ENCODE measurements at places on chromosomes 2 and 18.

GRCh38 chr18:35508746-35509338 lies 11.1 kb upstream of the INO80C start:
- DNase-seq = no peak

- no peak for DNase-seq
These were observed 270.9 kb downstream of the TWIST2 start for GRCh38 chr2:239118675-239119211.

- DNase-seq = no peak
These were observed 282.5 kb downstream of the SLC8A1 start for GRCh38 chr2:40169430-40169829.

- DNase-seq = no peak
These were observed 26.6 kb downstream of the ZSWIM2 start for GRCh38 chr2:186822323-186822722.

DNA sequence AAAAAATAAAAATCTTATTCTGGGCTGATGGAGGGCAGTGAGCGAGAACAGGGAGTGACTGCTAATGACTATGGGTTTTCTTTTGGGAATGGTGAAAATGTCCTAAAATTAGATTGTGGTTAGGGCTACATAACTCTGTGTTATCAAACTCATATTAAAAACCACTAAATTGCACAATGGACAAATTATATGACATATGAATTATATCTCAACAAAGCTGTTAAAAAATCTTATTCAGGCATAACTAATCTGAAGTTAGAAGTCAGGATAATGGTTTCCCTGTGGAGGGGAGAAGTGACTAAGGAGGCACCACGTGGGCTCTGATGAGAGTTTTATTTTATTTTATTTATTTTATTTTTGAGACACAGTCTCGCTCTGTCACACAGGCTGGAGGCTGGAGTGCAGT lies 32.1 kb upstream of the DPP4 start:
- DNase-seq = no peak

DNA sequence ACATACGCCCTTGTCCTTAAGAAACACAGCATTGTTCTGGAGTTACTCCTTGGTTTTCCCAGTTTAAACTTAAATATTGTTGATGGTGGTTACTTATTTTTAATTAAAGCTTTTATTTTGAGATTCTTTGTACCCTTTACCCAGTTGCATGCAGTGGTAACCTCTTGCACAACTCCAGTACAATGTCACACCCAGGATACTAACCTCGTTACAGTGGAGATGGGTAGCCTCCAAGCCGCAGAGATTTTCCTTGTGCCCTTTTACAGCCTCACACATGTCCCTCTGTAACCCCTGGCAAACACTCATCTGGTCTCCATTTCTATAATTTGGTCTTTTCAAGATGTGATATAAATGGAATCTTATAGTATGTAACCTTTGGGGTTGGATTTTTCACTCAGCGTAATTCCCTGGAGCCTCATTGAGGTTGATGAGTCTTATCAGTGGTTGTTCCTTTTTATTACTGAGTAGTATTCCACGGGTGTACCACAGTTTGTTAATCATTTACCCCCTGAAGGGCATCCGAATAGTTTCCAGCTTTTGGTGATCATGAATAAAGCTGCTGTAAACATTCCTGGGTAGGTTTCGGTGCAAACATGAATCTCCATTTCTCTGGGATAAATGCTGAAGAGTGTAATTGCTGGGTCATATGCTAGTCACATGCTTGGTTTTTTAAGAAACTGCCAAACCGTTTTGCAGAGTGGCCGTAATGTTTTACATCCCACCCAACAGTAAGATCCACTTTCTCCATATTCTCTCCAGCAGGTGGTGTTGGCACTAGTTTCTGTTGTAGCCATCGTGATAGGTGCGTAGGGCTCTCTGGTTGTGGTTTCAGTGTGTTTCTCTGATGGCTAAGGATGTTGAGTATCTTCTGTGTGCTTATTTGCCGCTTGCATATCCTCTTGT lies 68.6 kb downstream of the DGKD start:
- DNase-seq = no peak

DNA sequence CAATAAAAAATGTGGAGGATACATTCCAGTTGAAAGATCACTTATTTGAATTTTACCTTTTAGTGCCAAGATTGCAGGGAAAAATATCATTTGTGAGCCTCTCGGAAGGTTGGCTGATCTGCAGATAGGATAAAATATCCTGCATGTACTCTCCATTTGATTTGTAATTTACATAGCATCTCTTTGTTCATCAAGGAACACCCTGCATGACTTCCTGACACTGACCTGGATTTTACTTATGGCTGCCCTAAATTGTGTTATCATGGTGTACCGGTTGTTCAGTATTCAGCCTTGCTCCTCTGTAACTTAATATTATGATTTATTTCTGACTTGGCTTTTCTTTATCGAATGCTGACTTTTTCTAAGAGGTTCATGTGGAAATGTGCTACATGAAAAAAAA lies 226.4 kb downstream of the PIK3C3 start:
- DNase-seq = no peak

- no peak for DNase-seq
These were observed 21.7 kb upstream of the GRP start for GRCh38 chr18:59198215-59198614.

GRCh38 chr2:109257653-109258052 lies 128.6 kb downstream of the SH3RF3 start:
- DNase-seq = no peak

- no peak for DNase-seq
These were observed 445 bp downstream of the PRPF40A start for GRCh38 chr2:152716805-152717227.

GRCh38 chr2:38315707-38316333 lies 61.3 kb downstream of the ATL2 start:
- no peak for DNase-seq

DNA sequence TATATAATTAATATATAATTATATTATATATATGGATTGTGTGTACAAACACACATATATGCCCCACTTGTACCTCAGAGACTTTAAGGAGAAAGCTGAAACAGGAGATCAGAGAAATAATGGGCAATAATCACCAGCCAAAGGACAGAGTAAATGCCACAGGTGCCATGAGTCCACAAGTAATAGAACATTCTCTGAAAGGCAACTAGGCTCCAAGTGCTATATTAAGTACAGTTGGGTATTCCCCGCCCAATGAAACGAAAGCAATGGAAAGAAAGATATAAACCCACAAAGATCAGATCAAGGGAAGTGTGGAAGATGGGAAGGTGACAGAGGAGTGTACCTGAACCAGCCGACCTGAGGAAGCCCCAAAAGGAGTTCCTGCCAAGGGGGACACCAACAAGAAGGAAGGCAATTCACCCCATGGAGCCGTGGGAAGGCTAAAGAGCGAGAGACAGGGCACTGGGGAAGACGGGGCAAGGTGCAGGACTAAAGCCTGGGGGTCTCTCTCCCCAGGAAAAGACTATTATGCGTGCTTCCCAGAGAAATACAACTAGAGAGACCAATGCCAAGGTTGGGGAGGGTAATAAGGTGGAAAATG lies 19.0 kb downstream of the DYM start:
- DNase-seq = no peak

DNA sequence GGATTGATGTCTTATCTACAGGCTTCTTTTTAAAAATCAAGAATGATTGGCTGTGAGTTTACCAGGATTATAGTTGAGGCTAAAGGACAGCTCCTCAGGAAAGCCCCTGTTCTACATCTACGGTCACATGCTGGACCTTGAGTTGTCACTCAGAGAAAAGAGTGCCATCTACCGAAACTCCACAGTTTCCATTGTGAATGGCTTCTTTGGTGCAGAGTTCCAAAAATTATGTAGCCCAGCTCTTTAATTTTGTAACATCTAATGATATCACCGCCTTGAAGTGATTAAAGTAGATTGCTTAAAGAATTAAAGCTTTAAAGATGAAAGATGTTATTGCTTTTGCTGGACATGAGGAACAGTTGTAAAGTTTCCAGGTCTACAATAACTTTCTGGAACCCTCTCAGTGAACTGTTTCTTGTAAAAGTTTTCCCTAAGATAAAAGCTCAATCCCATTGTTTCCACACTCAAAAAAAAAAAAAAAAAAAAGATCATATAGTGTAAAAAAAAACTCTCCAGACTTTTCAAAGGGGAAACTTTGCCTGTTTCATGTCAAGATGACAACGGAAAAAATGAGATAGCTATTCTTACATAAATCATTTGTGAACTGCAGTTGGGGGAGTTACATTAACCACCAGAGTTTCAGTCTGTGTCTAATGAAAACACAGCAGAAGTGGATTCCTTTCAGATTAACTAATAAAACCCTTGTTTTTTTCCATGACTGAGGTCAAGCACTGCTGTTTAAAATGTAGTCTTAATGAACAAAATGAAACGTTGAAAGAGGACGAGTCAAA lies 4.3 kb downstream of the COL3A1 start:
- no peak for DNase-seq

DNA sequence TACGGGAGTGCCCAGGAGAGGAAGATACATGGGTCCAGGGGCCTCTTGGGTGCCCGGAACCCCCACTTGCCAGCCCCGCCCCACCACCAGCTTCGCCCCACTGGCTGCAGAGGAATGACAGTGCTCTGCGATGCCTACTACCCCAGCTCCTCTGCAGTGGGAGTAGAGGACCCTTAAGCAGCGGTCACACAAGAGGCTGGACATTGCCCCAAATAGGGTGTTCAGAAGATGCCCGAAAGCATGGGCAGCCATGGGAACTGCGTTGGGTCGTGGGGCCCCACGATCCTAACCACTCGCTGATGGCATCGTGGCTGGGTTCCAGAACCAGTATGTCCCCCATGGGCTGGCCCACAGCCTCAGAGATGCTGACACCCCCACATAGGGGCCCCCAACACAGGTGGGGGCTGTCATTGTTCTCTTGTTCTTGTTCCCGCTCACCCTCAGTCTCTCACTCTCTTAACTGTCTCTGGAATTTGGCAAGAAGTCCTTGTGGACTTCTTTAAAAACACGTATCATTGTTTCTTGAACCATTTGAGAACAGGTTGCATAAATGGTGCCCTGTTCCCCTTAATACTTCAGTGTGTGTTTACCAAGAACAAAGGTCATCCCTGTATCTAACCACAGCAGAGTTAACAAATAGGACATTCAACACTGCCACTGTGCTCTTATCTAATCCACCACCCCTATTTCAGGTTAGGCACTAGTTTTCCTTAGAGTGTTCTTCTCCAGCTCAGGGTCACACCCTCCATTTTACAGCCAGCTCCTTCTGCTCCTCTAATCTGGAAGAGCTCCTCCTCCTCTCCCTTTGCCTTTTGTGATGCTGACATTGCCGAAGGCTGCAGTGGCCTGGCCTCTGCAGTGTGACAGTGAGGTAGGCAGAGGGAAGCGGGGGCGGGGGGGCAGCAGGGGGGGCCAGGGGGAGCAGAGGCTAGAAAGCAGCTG lies 76.3 kb downstream of the STPG4 start:
- peak; percentile 55 for DNase-seq

DNA sequence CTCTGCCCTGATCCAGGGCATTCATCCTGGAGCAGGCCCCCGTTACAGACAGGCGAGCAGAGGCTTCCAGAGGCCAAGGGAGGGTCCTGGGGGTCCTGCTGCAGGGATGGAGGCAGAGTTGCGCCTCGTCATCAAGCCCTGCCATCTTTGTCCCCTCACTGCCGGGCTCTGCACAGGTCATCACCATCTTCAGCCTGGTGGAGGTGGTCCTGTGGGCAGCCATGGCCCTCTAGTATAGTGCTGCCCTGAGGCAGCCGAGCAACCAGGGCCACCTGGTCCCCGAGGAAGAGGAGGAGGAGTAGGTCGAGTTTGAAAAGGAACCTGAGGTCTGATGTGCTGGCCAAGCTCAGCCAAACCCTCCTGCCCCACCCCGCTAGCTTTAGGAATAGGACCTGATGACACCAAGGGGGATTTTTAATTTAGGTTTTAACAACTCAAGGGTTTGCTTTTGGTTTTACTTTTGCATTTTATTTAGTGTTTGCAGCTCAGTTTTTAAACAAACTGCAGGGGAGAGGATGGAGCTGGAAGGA lies 8.8 kb upstream of the ALPI start:
- no peak for DNase-seq

GRCh38 chr18:24369426-24369825 lies 28.2 kb downstream of the OSBPL1A start:
- DNase-seq = no peak

DNA sequence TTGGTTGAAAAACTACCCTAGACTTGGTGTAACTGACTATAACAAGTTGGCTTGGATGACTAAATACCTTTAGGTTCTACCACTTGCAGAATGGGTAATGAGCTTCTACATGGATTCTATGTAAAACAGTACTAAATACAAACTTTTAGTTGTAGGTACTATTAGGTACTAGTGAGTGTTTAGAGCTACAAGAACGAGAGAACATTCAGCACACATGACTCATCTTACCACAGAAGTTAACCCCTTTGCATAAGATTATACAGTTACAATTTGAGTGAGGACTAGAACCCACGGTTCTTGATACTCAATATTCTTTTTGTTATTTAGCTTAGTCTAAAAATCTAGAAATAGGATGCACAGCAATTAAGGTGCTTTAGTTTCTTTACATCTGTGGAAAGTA lies 101.7 kb upstream of the TFCP2L1 start:
- no peak for DNase-seq

DNA sequence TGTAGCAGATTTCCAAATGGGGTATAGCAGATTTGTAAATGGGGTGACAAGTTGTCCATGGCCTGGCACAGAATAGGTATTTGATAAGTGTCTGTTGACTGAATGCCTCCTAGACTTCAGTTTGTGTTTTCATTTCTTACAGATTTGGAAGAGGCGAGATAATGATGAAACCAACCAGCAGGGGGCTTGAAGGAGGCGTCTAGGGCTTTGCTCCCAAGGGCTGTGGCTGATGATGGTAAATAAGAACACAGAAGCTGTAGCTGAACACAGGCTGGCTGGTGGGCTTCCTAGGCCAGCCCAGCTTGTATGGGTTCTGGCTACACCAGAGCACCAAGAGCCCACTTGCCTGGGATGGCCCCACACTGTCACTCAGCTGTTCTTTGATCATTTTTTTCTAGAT lies 19.4 kb downstream of the SFTPB start:
- no peak for DNase-seq

DNA sequence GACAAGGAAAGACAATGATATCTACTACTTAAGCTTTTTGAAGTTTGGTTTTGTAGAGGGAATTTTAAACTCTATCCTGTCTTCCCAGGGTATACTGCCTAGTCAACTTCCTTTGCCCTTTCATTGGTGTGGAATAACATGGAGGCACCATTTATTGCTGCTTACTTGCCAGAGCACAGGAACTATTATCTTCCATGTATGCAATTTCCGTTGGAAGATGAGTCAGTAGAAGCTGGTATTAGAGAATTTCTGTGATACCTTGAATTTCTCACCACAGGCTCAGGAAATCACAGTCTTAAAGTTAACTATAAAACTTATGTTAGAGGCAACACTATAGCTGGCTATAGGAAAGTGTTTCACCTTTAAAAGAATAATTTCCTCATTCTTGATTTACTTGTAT lies 40.9 kb upstream of the RGPD4 start:
- DNase-seq = no peak
